RWPE2 (cell line): ENCODE measurements at places on chromosomes 5 and 9.

- DNase-seq, result no peak
Measured at GRCh38 chr9:15401266-15401665, 21.4 kb upstream of the SNAPC3 start.

DNA sequence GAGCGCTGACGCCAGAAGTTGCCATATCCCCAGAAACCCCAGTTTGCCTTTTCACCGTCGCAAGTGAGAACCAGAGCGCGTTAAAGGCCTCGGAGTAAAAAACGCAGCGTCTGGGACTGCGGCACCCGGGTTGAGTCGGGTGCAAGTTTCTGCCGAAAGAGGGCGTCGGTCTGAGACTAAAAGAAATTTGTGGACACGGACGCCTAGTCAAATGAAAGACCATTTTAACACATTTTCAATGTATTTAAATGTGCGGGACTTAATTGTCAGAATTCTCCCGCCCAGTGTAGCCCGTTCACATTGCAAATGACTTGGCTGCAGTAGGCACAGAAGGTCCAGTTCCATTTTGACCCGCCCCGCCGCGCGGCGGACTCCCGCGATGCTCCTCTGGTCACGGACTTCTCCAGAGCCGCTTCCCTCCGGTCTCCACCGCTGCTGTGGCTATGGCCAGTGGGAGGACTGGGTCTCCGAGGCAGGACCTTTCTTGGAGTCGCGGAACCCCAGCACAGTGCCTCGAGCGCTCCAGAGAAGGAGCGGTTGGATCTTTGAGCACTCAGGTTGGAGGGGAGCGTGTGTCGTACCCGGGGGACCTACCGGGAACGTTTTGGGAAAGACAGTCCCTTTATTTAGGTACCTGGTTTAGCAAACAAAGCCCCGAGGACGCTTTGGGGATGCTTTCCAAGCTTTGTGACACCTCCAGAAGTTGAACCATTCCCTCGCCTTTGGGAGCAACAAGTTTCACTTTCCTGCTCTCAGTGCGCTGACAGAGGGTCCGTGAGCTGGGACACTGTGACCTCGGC lies 1.2 kb upstream of the NPR3 start:
- DNase-seq, result peak; percentile 81

- DNase-seq, result no peak
Measured at GRCh38 chr9:14882090-14882489, 28.1 kb downstream of the FREM1 start.

DNA sequence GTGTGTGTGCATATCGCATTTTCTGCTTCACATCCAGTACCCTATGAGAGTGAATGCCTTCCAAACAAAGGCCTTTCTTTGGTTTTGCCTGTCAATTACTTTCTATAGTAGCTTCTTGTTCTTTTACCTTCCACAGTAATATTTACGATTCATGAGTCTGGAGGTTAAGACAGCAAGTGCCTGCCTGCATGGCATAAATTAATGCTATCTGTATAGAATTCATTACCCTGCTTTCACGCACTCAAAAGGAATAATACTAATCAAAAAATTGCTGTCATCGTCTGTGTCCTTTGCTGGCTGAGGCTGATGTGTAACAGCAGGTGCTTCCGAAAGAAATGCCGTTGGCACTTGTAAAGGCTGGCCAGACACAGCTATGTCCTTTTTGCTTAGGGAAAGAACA lies 1304.4 kb upstream of the CDH6 start:
- no peak for DNase-seq

- DNase-seq, result no peak
Measured at GRCh38 chr9:137731947-137732813, 113.4 kb downstream of the EHMT1 start.

DNA sequence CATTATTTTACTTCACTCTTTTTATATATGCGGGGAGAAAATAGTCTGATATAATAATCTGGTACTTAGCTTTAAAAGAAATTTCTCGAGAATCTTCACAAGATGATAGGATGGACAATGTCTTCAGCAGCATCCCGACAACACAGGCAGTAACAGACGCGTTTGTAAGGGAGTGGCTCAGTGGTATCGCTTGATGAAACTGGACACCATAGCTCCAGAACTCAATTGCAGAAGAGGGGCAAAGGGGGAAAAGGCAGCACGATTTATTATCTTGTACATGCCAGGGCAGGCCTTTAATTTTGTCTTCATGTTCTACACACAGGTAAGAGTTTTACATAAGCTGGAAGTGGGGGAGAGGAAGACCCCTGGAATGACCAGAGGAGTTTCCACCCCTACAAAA lies 15.7 kb downstream of the IL4 start:
- DNase-seq, result no peak

DNA sequence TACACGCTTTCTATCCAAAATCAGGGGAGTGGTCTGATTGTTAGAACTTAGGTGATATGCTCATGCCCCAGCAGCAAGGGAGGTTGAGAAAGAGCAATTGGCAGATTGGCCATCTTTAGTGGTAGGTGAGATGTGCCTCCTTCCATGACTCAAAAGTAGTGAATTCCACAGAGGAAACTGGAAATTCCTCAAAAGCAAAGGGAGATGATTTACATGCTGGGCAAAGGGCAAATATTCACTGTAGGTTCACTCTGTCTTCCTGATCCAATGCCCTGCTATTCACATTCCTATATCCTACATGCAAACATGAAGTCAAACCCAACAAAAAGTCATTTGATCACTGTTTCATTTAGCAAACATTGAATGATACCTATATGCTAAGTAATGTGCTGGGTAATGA lies 130.1 kb upstream of the ZNF608 start:
- no peak for DNase-seq

DNA sequence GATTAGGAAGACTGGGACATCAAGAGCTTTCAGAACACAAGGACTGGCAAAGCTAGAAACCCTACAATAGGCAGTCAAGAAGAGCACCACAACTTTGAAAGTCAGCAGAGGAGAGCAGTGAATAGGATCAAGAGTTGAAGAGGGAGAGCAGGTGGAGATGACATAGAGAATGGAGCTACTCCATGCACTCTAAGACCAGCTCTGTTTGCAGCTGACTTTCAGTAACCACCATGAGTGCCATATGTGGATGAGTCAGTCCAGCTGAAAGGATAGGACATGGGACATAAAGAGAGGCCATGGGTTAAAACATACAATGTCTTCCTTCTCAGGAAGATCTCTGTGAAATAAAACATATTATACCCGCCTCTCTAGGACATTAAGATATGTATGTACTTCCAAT lies 289.1 kb upstream of the KLF4 start:
- DNase-seq, result no peak

- no peak for DNase-seq
Measured at GRCh38 chr5:157955541-157956172, 96.7 kb upstream of the CLINT1 start.

- DNase-seq, result no peak
Measured at GRCh38 chr9:129037767-129038098, 1.3 kb downstream of the MIGA2 start.

- DNase-seq, result no peak
Measured at GRCh38 chr5:176153741-176154140, 84.5 kb upstream of the SIMC1 start.

DNA sequence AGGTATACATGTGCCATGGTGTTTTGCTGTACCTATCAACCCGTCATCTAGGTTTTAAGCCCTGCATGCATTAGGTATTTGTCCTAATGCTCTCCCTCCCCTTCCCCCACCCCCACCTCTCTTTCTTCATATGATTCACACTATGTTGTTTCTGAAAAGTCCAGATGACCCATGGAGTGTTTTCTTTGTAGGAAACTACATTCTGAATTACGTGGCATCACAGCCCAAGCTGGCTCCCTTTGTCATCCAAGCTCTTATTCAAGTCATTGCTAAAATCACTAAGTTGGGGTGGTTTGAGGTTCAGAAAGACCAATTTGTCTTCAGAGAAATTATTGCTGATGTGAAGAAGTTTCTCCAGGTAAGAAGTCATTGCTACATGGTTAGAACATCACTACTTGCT lies 30.4 kb downstream of the RANBP17 start:
- DNase-seq, result no peak

GRCh38 chr9:121910491-121911040 lies 182.5 kb downstream of the TTLL11 start:
- no peak for DNase-seq

DNA sequence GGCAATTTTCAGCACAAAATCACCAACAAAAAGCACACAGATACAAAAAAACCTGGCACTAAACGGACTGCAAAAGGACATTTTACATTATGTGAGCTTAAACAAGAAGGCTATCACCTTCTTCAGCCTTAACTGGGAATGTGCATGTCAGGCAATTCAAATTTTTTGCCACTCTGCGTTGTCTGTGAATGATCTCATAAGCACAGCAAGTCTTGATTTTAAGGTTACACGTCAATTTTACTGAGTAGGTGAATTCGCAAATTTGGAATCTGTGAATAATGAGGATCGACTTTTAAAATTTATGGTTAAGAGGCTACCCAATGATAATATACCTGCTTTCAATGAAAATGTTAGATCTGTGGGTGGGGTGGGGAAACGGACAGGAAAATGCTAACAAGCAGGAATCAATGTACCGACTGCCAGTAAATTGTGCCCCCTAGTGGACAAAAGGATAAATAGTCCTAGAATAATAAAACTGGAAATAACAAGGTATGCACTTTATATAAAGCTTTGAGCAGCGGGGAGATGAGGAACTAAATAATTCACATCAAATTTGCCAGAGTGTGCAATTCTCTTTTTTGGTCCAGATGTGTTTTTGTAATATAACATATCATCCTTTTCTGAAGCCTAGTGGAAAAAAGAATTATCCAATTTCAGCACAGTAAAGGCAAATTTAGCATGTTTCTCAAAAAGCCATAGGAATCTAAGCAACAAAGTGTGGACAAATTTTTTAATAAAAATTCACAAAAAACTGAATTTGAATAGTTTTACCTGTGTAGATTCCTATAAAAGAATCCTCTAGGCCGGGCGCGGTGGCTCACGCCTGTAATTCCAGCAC lies 20.5 kb downstream of the EQTN start:
- DNase-seq, result no peak

- no peak for DNase-seq
Measured at GRCh38 chr9:100619665-100620064, 41.8 kb downstream of the CAVIN4 start.

GRCh38 chr5:155530046-155530445 lies 516.5 kb downstream of the KIF4B start:
- DNase-seq, result no peak

- DNase-seq, result no peak
Measured at GRCh38 chr5:149829954-149830353, 99.8 kb downstream of the PPARGC1B start.

DNA sequence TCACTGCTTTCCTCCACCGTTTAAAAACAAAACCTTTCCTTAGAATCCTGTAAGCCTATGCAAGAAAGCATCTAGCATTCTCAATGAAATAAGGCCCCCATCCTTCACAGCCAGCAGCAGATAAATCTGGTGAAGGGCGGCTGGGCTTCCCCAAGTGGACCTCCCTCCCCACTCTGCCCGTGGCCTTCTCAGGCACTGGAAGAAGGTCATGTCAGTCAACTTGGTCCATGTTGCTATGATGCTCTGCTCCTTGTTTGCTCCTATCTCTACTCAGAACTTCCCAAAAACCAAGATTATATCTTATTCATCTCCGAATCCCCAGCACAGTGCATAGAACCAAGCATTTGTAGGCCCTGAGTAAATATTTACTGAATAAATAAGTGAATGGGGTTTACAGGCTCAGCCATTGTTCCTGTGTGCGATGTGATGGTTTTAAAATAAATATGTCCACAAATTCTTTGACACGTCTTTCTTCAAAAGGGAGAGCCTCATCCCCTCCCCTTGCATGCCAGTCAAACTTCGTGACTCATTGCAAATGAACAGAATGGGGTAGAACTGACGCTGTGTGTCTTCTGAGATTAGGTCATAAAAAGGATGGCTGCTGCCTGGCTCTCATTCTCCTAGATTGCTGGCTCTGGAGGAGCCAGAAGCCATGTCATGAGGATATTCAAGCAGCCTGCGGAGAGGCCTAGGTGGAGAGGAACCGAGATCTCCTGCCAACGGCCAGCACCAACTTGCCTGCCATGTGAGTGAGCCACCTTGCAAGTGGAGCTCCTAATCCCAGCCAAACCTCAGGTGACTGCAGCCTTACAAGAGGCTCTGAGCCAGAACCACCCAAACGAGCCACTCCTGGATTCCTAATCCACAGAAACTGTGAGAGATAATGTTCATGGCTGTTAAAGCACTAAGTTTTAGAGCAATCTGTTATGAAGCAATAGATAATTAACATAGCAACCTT lies 70.5 kb downstream of the MED27 start:
- no peak for DNase-seq

DNA sequence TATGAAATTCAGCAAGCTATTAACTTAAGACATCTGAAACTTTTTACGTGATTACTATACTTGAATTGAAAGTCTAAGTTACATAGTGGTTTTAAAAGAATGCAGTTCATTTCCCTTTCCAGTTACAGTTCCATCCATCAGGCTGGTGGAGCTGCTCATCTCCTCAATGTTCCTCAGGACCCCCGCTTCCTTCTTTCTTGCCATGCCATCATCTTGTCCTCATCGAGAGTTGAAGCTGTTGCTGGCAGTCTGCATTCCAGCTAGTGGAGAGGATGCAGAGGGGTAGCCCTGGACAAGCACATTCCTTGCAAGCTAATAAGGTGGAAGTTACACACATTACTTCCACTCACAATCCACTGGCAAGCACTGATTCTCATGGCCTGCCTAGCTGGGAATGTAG lies 8.8 kb upstream of the RNF183 start:
- DNase-seq, result no peak

GRCh38 chr5:35860686-35861085 lies 4.0 kb downstream of the IL7R start:
- DNase-seq, result no peak

DNA sequence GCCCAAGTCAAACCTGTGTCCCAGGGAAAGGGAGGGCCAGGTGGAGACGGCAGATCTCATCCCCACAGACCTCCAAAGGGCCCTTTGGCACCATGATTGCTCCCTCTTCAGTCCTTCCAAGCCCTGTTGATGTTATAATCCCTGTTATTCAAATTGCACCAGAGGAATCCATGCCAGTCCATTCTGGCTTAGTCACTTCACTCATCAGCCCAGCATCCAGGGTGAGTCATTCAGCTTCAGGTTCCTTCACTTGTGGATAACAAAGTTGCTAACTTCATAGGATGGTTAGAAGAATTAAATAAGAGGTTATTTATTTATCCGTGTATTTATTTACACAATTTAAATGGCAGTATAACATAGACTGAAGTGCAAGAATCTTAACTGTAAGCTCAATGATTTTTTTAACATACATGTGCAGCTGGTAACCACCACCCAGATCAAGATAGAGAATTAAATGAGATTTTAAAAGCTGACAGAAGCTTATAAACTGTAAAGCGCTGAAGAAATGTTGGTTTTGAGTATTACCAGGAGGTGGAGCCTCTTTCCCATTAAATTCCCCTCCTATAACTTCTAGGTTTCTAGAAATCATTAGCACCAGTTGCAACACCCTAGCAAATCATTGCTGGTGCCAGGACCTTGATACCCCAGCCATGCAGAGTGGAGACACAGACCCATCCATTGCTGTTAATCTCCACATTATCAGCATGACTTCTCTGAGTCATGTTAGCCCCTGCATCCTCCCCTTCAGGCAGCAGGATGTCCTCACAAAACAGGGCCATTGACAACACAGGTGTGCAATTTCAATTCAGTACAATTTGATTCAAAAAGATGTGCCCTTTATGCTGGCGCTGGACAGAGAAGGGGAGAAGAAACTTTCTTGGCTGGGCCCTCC lies 77.4 kb downstream of the SEC61B start:
- DNase-seq, result no peak

GRCh38 chr5:137834498-137835049 lies 33.1 kb upstream of the MYOT start:
- no peak for DNase-seq

- DNase-seq, result peak; percentile 90
Measured at GRCh38 chr9:98222885-98223691, 30.7 kb upstream of the CORO2A start.

GRCh38 chr9:113488071-113488470 lies 24.5 kb downstream of the RGS3 start:
- DNase-seq, result no peak

- DNase-seq, result peak; percentile 30
Measured at GRCh38 chr9:137368431-137369035, 54.4 kb downstream of the EXD3 start.
